ENCODE measurements at places on chromosomes 12 and 14. TPM values are rescaled to one million over a fixed set of nuclear protein-coding genes. Genes with fewer than 3 reads are reported as not detected.

GRCh38 chr14:100348253-100348729 is 25.2 kb downstream of the SLC25A47 start:
- peaks cover 59% of the 10 kb centered on the region for H3K36me3 ChIP-seq
- H3K4me1 ChIP-seq = no peaks in the 10 kb centered on the region
- H3K27ac ChIP-seq = no peak overlapping the region
- no peaks in the 10 kb centered on the region for H3K27me3 ChIP-seq
- no peak for DNase-seq

GRCh38 chr14:93337143-93337753 is 4.4 kb upstream of the BTBD7 start:
- H3K27me3 ChIP-seq = peaks cover 2% of the 10 kb centered on the region
- peaks cover 23% of the 10 kb centered on the region for H3K4me1 ChIP-seq
- DNase-seq = peak; percentile 16
- H3K27ac ChIP-seq = no peak overlapping the region
- H3K36me3 ChIP-seq = peaks cover 54% of the 10 kb centered on the region

- no peaks in the 10 kb centered on the region for H3K27me3 ChIP-seq
- no peak overlapping the region for H3K4me3 ChIP-seq
- DNase-seq = peak; percentile 41
- H3K27ac ChIP-seq = no peak overlapping the region
- no peaks in the 10 kb centered on the region for H3K36me3 ChIP-seq
- H3K4me1 ChIP-seq = peaks cover 26% of the 10 kb centered on the region
Observed at GRCh38 chr12:54993181-54993835, 8.7 kb upstream of the TESPA1 start.

DNA sequence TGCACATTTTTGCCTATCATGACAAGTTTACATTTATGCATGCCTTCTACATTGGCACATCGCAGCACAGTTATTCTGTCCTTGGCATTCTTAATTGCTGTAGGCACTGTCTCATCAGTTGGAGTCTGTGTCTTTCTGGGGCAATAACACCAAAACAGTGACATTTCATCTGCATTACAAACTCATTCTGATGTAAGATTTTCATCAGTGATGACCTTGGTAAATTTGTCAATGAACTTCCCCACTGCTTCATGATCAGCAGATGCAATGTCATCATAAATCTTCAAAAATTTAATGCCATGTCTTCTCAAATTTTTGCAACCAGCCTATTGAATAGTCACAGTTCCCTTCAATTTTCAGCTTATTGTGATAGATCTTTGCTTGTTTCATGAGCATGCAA is 85.5 kb downstream of the CAPZA3 start:
- H3K36me3 ChIP-seq = peaks cover 3% of the 10 kb centered on the region
- no peak for DNase-seq
- no peaks in the 10 kb centered on the region for H3K27me3 ChIP-seq
- no peak overlapping the region for H3K27ac ChIP-seq

- no peaks in the 10 kb centered on the region for H3K27me3 ChIP-seq
- no peak for DNase-seq
- H3K4me1 ChIP-seq = peaks cover 9% of the 10 kb centered on the region
- no peak overlapping the region for H3K27ac ChIP-seq
- no peaks in the 10 kb centered on the region for H3K36me3 ChIP-seq
- H3K4me3 ChIP-seq = no peak overlapping the region
Observed at GRCh38 chr12:84058136-84058535, 854.5 kb downstream of the SLC6A15 start.

DNA sequence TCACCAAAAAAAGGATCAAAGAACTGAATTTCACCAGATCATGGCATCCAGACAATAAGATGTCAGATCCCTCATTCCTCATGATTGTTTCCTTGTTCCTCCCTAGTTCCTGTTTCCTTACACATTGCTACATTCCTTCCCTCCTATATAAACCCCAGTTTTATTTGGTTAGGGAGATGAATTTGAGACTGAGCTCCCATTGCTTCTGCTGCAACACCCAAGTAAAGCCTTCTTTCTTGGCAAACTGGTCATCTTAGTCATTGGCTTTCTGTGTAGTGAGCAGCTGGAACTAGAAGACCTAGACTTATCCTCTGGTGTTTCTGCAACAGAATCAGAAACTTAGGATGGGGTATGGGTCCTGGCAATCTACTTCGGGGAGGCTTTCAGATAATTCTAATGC is 217.9 kb downstream of the NOVA1 start:
- DNase-seq = no peak
- no peak overlapping the region for H3K27ac ChIP-seq
- H3K4me1 ChIP-seq = peaks cover 7% of the 10 kb centered on the region
- no peaks in the 10 kb centered on the region for H3K27me3 ChIP-seq
- no peak overlapping the region for H3K4me3 ChIP-seq

DNA sequence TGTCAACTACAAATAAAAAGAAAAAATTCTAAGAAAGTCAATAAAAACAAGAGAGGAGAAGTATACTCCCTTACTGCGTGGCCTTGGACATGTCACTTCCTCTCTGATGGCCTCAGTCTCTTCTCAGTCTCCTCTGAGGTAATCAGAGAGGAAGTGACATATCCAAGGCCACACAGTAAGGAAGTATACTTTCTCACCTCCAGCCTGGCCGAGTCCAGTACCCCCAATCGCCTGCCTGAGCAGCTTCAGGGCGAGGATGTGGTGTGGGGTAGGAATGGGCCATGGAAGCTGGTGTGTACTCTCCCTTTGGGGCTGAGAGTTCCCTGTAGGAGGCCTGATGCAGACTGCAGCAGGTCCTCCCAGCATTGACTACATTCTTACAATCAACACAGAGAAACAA is 15.8 kb downstream of the VDR start:
- no peaks in the 10 kb centered on the region for H3K4me1 ChIP-seq
- no peak overlapping the region for H3K27ac ChIP-seq
- no peaks in the 10 kb centered on the region for H3K36me3 ChIP-seq
- no peak for DNase-seq

DNA sequence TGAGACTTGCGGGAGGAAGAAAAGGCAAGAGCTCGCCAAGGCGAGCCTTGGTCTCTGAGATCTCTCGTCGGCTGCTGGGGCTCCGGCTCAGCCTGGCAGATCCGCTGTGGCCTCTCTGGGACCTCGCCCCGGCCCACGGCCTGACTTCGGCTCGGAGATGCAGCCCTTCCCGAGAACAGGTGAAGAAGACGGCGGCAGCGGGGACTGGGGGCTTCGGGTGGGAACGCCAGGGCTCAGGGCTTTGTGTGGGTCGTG is 6.0 kb upstream of the HOXC9 start:
- DNase-seq = no peak
- peaks cover 42% of the 10 kb centered on the region for H3K4me1 ChIP-seq
- H3K27ac ChIP-seq = no peak overlapping the region
- H3K27me3 ChIP-seq = peaks cover 100% of the 10 kb centered on the region
- peak overlapping the region; percentile 14 for H3K4me3 ChIP-seq

DNA sequence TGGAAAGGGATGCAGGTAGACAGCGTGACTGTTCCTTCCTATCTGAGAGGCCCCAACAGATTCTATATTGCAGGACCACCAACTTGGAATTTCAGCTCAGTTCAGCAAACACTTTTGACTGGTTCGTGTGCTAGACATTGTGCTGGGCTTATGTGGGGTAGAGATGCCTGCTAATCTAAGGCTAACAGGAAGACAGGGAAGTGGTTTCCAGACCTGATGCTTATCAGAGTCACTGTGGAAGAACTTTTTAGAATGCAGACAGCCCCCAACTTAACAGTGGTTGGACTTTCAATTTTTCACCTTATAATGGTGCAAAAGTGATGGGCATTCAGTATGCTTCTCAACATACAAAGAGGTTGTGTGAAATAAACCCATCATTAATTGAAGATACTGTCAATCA is 32.2 kb downstream of the NTF3 start:
- H3K4me1 ChIP-seq = peaks cover 13% of the 10 kb centered on the region
- no peaks in the 10 kb centered on the region for H3K36me3 ChIP-seq

DNA sequence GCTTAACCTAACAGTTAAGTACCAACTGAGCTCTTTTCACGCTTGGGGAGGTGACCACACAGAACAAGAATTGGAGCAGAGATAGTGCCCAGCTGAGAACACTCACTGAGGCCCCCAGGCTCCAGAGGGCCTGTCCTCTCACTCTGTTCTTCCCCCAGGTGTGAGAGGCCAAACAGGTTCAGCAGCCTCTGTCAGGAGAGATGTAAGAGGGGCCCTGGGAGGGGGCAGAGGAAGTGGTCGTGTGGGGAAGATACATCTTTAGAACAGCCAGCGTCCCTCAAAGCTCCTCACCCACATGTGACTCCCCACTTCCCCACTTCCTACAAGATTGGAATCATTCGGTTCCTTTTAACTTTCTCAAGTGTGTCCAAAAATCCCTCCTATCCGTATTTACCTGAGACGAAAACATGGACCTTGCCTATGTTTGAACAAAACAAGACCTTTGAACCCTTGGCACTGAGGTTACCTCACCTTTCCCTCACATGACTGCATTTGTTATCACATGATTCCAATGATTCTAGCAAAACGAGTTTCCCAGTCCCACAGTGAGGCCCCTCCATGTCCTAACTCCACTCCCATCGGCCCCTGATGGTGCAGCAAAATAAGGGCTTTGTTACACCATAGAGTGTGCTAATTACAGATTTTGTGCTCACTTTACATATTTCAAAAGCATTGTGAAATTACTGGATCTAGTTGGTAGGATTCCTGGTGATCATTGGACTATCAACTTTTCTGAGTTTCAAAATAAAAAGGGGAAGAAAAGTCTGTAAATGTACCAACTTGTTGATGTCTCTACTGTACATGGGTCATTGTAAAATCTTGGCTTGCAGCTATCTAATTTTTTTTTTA is 40.0 kb upstream of the PAPOLA start:
- no peak for DNase-seq
- peaks cover 13% of the 10 kb centered on the region for H3K4me1 ChIP-seq
- H3K36me3 ChIP-seq = peaks cover 4% of the 10 kb centered on the region
- H3K27me3 ChIP-seq = no peaks in the 10 kb centered on the region
- peak overlapping the region; percentile 75 for H3K27ac ChIP-seq

GRCh38 chr12:47839214-47839876 is 19.6 kb upstream of the HDAC7 start:
- no peak for DNase-seq
- H3K36me3 ChIP-seq = no peaks in the 10 kb centered on the region
- peaks cover 27% of the 10 kb centered on the region for H3K4me1 ChIP-seq
- H3K27me3 ChIP-seq = no peaks in the 10 kb centered on the region
- H3K4me3 ChIP-seq = no peak overlapping the region

DNA sequence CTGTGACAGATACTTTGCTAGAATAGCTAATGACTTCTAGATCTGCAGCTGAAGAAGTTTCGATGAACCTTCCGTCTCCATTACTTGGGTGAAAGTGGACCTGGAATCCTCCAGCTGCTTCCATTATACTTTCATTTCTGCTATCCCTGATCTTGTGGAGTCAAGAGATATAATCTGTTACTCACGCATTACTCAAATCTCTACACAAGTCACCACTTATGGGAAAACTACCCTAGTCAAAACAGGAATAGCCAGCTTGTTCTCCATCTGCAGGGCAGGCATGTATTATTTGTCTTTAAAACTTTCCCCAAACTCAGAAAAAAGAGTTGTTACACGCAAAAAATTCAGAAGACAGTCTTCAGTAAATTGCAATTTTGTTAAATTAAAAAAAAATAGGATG is 2.8 kb upstream of the KTN1 start:
- DNase-seq = no peak
- H3K4me1 ChIP-seq = peaks cover 20% of the 10 kb centered on the region
- no peak overlapping the region for H3K4me3 ChIP-seq
- H3K27me3 ChIP-seq = no peaks in the 10 kb centered on the region
- H3K36me3 ChIP-seq = peaks cover 3% of the 10 kb centered on the region
- H3K27ac ChIP-seq = no peak overlapping the region

SYNDIG1L gene
- total RNA-seq = 1.9 TPM

GPRC5A gene
- 1.3 TPM for total RNA-seq

PMEL gene
- total RNA-seq = 72.2 TPM

CABP1 gene
- total RNA-seq = 10.7 TPM

ANG gene
- total RNA-seq = 5.2 TPM

All from WTC11 (cell line).